ENCODE measurements at places on chromosomes 1 and 21.
A peak's percentile ranks its signal among the peaks of the same experiment; 100 is the strongest.

GRCh38 chr1:189269011-189269410 is 1208.7 kb downstream of the BRINP3 start:
- DNase-seq = no peak

DNA sequence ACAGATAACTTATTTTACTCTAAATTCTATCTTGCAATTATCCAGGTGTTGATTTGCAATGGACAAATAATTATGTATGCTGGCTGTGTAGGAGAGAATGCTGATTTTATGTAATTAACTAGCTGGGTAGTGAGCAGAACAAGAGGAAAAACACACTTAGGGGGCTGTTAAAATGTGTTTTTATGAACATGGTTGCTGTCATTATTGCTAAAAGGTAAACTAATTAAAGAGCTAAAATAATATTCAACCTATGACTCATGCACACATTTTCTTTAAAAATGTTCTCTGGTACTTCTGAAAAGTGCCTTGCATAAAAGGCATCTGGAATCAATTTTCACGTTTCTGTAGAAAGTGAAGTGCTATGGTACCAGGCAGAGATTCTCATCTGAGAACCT is 192.8 kb upstream of the C8B start:
- no peak for DNase-seq

- no peak for DNase-seq
These were observed 14.7 kb upstream of the POFUT2 start for GRCh38 chr21:45302082-45303061.

DNA sequence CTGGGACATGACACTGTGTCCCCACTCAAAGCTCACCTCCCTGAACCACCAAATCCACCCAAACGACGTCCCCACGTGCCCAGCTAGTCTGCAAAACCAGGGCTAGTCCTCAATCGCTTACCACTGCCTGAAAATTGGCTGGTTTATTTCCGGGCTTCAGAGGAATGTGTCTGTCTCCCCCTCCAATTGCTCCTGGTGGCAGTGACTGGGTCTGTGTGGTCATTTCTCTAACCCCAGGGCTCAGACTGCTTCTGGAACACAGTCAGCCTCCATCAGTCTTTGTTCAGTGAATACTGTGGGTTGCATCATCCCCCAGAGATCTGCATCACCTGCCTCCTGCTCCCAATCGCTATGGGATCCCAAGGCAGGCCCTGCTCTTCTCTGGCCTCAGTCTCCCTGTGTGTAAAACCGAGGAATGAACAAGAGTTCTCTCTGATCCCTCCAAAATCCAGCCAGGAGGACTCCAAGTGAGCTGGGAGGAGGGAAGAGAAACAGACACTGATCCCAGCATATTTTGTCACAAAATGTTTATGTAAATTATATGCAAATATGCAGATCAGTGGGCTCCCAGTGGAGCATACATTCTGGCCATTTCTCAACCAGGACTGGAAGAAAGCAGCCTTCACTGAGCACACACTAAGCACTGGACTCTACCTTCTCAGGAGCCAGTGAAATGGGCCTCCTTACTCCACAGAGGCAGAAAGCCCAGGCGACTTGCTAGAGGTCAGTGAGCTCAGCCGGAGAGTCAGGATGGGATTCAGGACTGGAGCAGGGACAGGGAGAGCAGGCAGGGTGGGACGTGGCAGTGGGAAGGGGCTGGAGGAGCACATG is 20.9 kb downstream of the SDC3 start:
- DNase-seq = no peak

DNA sequence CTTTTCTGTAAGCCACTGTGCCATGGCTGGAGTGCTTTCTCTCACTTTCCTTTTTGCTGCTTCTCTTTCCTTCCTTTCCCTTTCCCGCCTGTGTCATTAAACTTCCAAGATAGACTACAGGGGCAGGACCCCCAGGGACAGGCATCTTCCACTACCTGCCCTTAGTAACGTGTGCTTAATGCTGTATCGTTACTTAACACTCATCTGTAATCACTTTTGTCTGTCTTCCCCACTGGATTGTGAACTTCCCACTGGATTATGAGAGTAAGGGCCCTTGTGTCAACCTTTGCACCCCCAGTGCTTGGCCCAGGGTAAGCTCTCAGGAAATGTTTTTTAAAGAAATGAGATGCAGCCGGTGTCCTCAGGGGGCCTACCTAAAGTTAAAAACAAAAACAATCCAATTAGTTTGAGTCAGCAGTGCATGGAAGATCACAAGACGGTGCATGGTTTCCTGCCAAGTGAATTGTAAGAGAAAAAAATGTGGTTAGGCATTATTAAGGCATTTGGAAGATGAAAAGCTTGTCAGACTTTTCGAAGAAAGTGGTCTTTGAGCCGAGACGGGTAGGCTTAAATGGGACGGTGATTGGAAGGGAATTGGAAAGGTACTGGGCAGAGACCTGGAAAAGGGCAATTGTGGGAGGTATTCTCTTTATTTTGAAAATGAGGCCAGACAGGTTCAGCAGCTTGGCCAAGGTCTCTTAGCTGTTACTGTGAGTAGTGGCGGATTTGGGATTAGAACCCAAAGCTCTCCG is 958 bp downstream of the LYPLAL1 start:
- no peak for DNase-seq

GRCh38 chr21:46594276-46594675 is 10.6 kb downstream of the S100B start:
- DNase-seq = no peak

DNA sequence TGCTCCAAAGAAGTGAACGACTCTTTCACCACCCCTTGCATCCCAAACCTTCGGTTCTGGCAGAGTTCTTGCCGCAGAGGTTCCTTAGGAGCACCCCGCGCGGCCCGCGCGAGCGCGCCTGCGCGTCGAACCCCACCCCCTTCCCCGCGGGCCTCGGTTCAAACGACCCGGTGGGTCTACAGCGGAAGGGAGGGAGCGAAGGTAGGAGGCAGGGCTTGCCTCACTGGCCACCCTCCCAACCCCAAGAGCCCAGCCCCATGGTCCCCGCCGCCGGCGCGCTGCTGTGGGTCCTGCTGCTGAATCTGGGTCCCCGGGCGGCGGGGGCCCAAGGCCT is at the start of gene C1orf56:
TSS of gene C1orf56 (plus strand) at position 161 of the 334 bp plus-strand sequence. CDS start at position 258, 97 bp downstream.
- no peak for DNase-seq

DNA sequence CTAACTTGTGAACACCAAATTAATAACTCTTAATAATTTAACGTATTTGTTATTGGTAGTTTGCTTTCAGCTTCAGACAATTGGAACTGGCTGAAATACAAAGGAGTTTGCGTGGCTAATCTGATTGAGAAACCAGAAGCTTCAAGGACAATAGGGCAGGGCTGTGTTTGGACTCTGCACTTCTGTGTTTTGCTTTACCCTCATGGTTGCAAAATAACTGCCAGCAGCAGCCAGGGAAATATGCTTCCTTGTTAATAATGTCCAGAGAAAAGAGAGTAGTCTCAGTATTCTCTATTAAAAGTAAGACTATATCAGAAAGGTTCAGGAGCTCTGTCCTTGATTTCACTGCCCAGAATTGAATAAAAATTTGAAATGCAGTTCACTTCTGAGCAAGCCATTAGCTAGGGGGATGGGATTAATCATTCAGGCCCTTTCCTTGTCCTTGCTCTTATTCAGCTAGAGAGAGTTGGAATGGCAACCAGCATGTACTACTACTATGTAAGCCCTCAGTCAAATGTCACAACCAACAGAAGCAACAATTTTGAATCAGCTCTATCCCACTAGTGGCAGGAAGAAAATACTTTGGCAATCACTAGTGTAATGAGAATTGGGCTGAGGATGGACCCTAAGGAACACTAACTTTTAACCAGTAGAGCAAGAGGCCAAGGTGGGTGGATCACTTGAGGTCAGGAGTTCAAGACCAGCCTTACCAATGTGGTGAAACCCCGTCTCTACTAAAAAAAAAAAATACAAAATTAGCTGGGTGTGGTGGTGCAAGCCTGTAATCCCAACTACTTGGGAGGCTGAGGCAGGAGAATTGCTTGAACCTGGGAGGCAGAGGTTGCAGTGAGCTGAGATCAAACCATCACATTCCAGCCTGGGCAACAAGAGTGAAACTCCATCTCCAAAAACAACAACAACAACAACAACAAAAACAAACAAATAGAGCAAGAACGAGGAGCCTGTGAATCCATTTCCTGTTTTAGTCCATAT is 76.8 kb downstream of the POU2F1 start:
- DNase-seq = no peak

- no peak for DNase-seq
These were observed 22.0 kb downstream of the PRKCZ start for GRCh38 chr1:2072109-2072806.

DNA sequence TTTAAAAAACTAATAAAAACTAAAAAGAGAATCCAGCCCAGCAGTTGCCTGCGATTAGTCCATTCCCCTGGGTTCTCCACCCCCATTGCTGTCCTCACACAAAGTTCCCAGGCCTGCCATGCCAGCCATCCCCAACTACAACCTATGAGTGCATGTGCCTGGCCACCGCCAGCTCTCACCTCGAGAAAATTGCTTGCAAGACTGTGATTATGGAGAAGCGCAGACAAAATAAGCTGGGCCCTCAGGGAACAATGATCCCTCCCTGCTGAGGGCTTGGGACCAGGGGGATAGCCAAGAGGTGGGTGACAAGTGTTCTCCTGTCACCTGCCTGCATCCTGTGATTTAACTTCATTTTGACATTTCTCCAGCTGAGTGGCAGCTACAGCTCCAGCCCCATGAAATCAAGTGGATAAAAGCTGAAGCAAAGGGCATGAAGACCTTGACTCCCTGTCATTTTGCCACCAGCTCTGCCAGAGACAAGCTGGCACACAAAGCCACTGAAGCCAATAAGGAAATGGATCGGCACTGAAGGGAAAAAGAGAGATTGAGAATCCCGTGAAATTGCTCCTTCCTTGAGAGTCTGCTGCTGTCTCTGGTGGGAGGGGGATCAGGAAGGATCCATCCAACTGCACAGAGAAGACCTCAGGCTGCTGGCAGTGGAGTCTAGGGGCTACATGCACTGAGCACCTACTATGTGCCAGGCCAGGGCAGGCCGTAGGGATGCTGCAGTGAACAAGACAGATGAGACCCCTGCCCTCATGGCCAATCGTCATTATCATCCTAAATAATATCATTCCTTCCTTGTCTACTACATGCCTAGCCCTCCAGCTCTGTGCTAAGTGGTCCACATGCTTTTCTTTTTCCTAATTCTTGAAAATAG is 40.7 kb downstream of the MATN1 start:
- DNase-seq = no peak

GRCh38 chr1:57483954-57484353 is 60.1 kb upstream of the DAB1 start:
- no peak for DNase-seq

- peak; percentile 38 for DNase-seq
These were observed 7.0 kb downstream of the KRTAP10-8 start for GRCh38 chr21:44618909-44619308.

DNA sequence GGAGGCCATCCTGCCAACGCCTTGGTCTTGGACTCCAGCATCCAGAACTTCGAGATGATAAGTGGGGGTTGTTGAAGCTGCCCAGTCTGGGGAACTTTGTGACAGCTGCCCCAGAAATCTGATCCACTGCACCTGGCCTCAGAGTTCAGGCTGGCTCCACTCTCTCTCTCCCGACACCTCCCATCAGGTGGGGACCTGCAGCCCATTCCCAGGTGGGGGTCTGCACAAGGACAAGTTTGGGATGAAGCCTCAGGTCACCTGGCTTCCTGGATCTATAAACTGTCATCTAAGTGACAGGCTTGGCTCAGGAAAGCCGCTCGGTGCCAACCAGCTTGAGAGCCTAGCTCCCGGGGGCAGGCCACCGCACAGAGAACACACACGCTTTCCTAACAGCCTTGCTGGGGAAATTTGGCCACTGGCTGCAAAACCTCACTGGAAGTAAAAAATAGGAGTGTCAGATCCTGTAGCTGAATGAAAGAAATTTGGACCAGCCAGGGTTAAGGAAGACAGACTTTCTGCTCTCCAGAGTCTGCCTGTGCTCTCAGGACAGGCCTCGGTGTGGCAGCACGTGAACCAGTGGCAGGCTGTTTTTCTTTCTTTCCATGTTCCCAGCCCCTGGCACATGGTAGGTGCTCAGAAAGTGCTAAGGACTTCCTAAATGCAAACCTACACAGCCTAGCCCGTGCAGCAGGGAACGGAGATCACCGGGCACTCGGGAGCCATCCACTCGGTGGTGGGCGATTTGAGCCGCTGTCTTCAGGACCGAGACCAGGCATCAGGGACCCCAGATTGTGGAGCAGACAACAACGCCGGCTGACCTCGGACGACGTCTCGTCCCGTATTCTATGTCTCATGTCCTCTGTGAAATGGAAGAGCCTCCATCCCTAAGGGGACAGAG is 42.6 kb upstream of the LBR start:
- DNase-seq = no peak

DNA sequence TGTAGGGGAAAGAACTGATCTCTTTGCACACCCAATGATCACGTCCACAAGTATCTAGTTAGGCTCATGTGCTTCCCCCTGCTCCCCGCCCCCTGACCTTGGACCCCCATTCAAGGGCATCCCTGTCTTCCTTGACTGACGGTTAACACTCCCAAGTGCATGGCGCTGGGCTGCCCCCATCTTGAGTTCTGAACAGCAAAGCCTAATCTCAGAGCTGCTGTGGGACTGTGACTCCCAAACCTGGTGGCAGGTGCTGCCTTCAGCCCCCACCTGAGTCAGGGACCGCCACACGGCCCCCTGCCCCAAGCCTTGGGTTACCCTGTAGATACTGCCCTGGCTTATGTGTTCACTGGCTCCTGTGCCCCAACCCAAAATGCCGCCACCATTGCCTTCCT is 925 bp downstream of the TNNI1 start:
- no peak for DNase-seq

- no peak for DNase-seq
These were observed 482.6 kb downstream of the TTLL7 start for GRCh38 chr1:83516369-83516768.

DNA sequence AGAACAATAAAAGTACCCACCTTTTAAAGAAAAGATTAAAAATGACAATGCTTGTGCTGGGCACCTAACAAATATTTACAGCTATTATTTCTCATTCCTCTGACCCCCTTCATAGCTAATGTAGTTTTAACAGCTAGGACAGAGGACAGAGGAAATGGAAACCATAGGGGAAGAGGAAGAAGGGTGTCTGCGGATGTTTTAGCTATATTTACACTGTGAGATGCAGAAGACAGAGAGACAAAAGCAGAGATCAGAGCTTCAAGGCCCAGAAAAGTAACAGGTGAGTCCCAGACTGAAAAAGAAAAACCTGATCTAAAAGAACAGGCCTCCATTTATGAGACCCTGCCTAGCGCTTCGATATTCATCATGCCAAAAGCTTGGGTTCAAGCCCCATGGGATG is 72.0 kb downstream of the ZNF281 start:
- DNase-seq = no peak

- DNase-seq = no peak
These were observed 438.0 kb upstream of the VAMP3 start for GRCh38 chr1:7333094-7333493.

DNA sequence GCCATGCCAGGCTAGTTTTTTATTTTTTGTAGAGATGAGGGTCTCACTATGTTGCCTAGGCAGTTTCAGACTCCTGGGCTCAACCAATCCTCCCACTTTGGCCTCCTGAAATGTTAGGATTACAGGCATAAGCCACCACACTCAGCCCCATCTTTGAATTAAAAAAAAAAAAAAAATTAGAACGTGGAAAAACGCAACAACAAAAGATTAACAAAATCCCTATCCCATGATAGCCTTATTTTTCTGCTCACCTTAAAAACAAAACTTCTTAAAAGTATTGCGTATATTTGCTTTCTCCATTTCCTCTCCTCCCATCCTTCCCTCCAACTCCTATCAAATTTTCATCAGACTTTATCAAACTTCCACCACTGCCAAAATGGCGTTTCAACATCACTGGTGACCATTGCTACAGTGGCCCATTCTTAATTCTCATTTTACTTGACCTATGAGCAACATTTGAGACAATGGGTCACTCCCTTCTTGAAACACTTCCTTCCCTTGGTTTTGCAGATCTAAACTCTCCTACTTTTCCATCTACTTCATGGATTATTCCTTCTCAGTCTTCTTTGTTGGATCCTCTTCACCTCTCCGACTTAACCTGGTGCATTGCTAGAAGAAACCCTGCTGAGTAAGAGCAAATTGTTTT is 579 bp upstream of the ZNF684 start:
- no peak for DNase-seq
